ENCODE measurements at places on chromosomes 1 and 21. TPM values are rescaled to one million over a fixed set of nuclear protein-coding genes. Genes with fewer than 3 reads are reported as not detected.

GRCh38 chr21:45465611-45466329, 60.8 kb downstream of the COL18A1 start:
- peaks cover 6% of the 10 kb centered on the region for H3K4me1 ChIP-seq
- no peak overlapping the region for H3K4me3 ChIP-seq
- no peak for DNase-seq
- no peaks in the 10 kb centered on the region for H3K36me3 ChIP-seq

GRCh38 chr1:181429462-181429861, 53.9 kb upstream of the CACNA1E start:
- H3K27me3 ChIP-seq = no peaks in the 10 kb centered on the region
- DNase-seq = no peak
- no peak overlapping the region for H3K27ac ChIP-seq
- no peaks in the 10 kb centered on the region for H3K36me3 ChIP-seq
- H3K4me1 ChIP-seq = peaks cover 4% of the 10 kb centered on the region
- H3K4me3 ChIP-seq = no peak overlapping the region

GRCh38 chr1:218752126-218752525, 407.0 kb downstream of the TGFB2 start:
- no peak overlapping the region for H3K27ac ChIP-seq
- DNase-seq = no peak
- H3K27me3 ChIP-seq = no peaks in the 10 kb centered on the region
- no peak overlapping the region for H3K4me3 ChIP-seq
- H3K36me3 ChIP-seq = no peaks in the 10 kb centered on the region
- H3K4me1 ChIP-seq = no peaks in the 10 kb centered on the region

DNA sequence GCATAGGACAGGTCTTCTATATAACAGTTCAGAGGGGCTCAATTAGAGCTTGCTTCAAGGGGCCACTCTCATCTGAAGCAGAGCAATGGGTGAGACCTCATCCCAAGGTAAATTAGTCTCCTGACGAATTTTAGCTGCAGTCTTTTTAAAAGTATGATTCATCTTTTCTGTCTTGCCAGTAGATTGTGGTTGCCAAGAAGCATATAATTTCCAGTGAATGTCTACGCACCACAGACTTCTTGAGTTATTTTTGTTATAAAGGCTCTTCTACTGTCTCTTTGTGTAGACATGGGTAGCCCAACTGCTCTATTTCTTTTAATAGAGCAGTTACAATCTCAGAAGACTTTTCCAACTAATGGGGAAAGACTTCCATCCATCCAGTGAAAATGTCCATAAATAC, 108.9 kb upstream of the FMN2 start:
- H3K4me3 ChIP-seq = no peak overlapping the region
- H3K4me1 ChIP-seq = no peaks in the 10 kb centered on the region
- H3K36me3 ChIP-seq = no peaks in the 10 kb centered on the region
- no peak overlapping the region for H3K27ac ChIP-seq

DNA sequence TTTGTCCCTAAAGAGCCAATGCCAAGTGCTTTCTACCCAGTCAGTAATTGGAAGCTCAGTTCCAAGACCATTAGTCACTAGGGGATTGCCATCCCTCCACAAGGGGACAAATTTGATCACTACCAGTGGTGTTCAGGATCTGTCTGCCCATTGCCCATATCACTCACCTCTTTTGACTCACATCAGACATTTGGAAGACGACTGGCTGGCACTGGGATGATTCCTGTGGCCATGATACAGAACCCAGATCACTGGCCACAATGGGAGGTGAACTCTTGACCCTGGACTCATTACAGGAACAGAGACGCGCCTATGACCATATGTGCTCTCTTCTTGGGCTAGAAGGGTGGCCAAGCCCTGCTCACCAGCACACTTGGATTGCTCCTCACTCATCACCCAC, 71.0 kb downstream of the COLGALT2 start:
- no peaks in the 10 kb centered on the region for H3K36me3 ChIP-seq
- no peaks in the 10 kb centered on the region for H3K4me1 ChIP-seq

- H3K36me3 ChIP-seq = no peaks in the 10 kb centered on the region
- no peak for DNase-seq
- no peaks in the 10 kb centered on the region for H3K27me3 ChIP-seq
- H3K4me1 ChIP-seq = no peaks in the 10 kb centered on the region
- no peak overlapping the region for H3K4me3 ChIP-seq
- no peak overlapping the region for H3K27ac ChIP-seq
Observed at GRCh38 chr1:68322096-68322495, 89.8 kb upstream of the WLS start.

GRCh38 chr1:156893048-156893953, at the start of gene PEAR1:
Gene PEAR1 (plus strand): TSS chr1:156893718. CDS start chr1:156903927, 10,209 bp downstream.
- no peak for DNase-seq
- H3K4me1 ChIP-seq = peaks cover 22% of the 10 kb centered on the region
- peaks cover 11% of the 10 kb centered on the region for H3K27me3 ChIP-seq
- H3K4me3 ChIP-seq = no peak within 1 kb of the TSS

- H3K4me1 ChIP-seq = peaks cover 18% of the 10 kb centered on the region
- no peak overlapping the region for H3K27ac ChIP-seq
- H3K27me3 ChIP-seq = no peaks in the 10 kb centered on the region
- DNase-seq = peak; percentile 9
- no peaks in the 10 kb centered on the region for H3K36me3 ChIP-seq
Observed at GRCh38 chr1:8463144-8463927, 145.4 kb downstream of the SLC45A1 start.

DNA sequence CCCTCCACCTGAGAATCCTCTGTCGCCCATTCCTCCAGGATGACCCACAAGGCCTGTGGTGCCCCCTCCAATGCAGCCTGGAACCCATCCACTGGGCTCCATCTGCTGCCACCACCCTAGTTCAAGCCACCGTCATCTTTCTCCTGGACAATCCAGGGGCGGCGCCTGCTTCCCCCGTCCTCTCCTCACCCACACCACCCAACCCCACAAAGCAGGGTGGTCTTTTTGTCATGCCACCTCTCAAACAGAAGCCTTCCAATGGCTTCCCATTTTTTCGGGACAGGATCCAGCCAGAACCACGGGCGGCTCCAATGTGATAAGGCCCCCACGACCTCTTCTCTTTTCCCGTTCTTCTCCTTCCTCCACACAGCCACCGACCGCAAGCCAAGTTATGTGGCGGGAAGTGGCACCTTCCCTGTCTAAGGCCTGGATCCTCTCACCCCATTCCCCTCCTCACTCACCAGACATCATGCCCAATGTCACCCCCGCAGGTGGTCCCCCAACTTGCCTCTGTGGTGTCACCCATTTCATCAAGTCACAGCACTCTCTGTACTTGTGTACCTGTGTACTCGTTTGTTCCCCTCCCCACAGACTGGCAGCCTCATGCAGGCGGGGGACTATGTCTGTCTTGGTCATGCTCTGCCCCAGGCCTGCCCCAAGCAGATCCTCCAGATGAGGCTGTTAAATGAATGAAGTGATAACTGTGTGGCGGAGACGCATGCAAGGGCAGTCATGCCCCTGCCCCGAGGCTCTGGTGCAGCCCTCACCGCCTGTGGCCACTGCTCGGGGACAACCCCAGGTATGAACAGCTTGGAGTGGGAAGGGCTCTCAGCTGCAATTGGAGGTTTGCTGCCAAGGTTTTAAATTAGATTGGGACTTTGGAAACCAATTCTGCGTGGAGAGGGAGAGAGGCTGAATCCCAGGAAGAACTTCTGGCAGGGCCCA, 11.0 kb downstream of the UBXN11 start:
- no peak overlapping the region for H3K4me3 ChIP-seq
- H3K27ac ChIP-seq = no peak overlapping the region
- H3K27me3 ChIP-seq = no peaks in the 10 kb centered on the region
- DNase-seq = no peak
- H3K36me3 ChIP-seq = no peaks in the 10 kb centered on the region

GRCh38 chr1:81756872-81757271, 43.9 kb upstream of the ADGRL2 start:
- H3K27ac ChIP-seq = no peak overlapping the region
- H3K4me1 ChIP-seq = no peaks in the 10 kb centered on the region
- no peaks in the 10 kb centered on the region for H3K36me3 ChIP-seq
- no peak for DNase-seq

DNA sequence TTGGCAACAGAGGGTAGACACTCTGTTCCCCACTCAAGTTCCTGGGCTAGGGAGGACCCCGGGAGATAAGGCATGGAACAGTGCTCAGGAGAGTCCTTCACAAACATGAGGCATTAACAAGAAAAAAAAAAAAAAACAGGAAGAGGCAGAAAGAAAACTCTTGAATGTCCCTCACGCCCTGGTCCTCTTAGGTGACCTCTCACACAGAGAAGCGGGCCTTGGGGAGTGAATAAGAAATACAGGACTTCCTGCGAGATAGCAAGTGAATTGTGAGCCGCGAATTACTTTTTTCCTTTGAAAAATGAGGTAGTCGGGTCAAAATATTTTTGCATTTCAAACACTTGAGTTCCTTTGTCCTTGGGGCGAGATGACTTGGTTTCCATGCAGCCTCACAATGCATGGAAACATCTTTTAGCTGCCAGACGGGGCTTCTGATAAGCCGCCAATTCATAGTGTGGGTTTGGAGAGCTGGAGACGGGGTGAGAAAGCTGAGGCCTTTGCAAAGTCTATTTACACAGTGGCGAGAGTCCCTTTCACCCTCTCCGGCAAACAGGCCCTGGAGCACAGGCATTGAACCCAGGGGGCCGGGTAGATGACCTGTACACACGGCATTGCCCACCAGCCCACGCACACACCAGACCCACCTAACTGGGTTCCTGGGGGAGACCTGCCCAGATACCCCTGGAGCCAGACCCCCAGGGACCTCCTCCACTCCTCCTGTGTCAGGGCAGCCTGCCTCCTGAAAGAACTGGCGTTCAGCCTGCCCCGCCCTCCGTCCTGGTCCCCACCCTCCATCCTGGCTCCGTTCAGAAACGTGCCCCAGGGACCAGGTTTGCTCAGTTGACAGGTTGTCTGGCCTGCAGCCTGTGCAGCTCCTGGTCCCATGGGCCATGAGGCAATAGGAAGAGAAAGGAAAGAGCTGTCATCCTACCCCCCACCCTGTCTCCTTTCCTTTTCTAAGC, 192.3 kb downstream of the PRDM16 start:
- no peaks in the 10 kb centered on the region for H3K27me3 ChIP-seq
- DNase-seq = no peak
- no peaks in the 10 kb centered on the region for H3K4me1 ChIP-seq
- H3K36me3 ChIP-seq = no peaks in the 10 kb centered on the region

DNA sequence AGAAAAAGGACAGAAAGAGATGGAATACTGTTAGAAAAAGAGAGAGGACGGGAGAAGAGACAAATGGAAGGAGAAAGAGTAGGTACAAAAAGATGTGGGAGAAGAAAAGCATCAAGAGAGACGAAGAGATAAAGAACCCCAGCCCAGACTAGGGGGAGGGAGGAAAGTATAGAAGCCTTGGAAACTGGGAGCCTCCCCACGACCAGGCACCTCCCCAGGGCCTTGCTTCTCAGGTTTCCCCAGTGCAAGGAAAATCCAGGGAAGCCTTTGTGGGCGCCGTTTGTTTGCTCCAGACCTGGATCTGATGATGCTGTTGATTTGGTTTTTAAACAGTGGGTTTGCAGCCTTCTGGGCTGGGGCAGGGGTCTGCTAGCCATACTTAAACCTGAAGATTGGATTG, 15.2 kb upstream of the ALX3 start:
- no peak overlapping the region for H3K4me3 ChIP-seq
- peaks cover 28% of the 10 kb centered on the region for H3K27me3 ChIP-seq
- H3K27ac ChIP-seq = no peak overlapping the region
- H3K4me1 ChIP-seq = peaks cover 12% of the 10 kb centered on the region
- H3K36me3 ChIP-seq = no peaks in the 10 kb centered on the region

DNA sequence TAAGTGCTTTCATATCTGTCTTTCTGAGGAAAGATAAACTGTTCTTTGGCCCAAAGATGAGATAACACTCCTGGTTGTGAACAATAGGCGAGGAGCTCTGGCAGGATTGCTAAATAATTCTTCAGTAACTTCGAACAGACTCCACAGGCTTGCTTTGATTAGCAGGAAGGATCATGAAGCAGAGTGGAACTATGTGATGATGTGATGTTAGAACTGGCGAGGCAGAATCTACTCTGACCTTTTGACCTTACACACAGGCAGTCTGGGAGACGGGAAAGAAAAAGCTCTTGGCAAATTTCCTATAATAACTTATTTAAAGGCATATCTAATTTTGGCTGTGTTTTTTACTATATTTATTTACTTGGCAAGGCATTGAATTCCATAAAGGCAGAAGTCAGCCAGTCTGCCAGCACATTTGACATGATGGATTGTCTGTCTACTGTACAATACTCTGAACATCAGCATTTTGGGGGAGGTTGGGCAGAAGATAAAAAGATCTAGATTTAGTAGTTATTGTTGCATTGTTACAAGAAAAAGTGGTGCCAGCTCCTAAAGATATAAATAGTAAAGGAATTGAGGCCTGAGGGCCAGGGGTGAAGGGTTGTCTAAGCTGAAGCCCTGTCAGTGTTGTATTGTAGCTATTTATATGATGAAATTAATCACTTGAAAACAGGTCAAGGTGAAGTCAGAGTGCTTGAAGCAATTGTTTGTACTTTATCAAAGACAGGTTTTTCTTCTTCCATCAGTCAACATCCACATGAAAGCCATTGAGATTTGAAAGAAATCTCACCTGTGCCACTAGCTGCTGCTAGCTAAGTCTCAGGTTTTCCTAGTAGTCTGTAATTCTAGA, 708.8 kb downstream of the LTN1 start:
- no peaks in the 10 kb centered on the region for H3K27me3 ChIP-seq
- DNase-seq = no peak
- no peak overlapping the region for H3K4me3 ChIP-seq

- no peaks in the 10 kb centered on the region for H3K36me3 ChIP-seq
- no peak overlapping the region for H3K4me3 ChIP-seq
- no peaks in the 10 kb centered on the region for H3K4me1 ChIP-seq
- no peak for DNase-seq
- H3K27me3 ChIP-seq = no peaks in the 10 kb centered on the region
Observed at GRCh38 chr1:183106166-183106565, 79.9 kb upstream of the LAMC2 start.

GRCh38 chr1:64212031-64212430, 8.6 kb downstream of the UBE2U start:
- H3K27ac ChIP-seq = no peak overlapping the region
- H3K4me1 ChIP-seq = no peaks in the 10 kb centered on the region
- no peak for DNase-seq
- no peaks in the 10 kb centered on the region for H3K27me3 ChIP-seq

The MAP3K7CL gene
- total RNA-seq = 10.3 TPM

The PTAFR gene
- 1.7 TPM for total RNA-seq

The LDLRAD1 gene
- not detected for total RNA-seq

The AQP10 gene
- total RNA-seq = not detected

The F5 gene
- 4.9 TPM for total RNA-seq

The OLFML2B gene
- 0.36 TPM for total RNA-seq

The C1QB gene
- total RNA-seq = 2.9 TPM

The RGS7 gene
- total RNA-seq = not detected

Data from CD4-positive, alpha-beta memory T cell (primary cell).